ENCODE measurements at places on chromosomes 3 and 15.

- no peak for DNase-seq
Observed at GRCh38 chr3:9717563-9717962, 13.9 kb downstream of the CPNE9 start.

GRCh38 chr15:90650117-90650955 lies 66.8 kb upstream of the BLM start:
- no peak for DNase-seq

- no peak for DNase-seq
Observed at GRCh38 chr3:15634671-15635070, 33.1 kb downstream of the BTD start.

DNA sequence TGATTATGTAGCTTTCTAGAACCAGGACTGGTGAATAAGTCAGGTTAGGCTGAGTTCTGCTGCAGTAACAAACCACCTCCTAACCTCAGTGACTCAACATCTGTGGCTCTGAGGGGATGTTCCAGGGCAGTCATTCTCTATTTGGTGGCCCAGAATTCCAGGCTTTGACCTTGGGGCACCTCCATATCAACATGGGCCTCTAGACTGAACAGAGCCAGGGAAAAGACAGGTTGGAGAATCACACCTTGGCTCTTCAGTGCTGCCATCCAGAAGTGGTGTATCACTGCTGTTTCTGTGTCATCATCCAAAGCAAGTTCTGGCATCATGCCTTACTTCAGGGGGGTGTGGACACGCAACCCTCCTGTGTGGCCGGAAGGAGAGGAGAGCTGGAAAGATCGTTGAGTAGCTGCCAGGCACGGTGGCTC lies 15.3 kb downstream of the ZBTB47 start:
- DNase-seq, result no peak

DNA sequence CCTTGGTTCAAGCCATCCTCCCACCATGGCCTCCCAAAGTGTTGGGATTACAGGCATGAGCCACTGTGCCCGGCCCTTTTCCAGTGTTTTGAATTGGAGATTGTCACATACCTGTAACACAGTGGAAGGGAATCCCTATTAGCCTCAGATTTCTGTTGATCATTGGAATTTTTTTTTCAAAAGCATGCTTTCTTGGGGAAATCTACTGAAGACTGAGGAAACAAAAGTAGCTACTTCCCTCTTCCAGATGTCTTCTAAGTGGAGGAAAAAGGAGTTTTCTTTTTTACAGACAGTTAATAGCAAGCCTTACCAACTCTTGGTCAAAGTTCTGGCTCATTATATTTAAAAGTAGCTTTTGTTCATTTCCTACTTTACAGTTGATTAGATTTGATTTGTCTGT lies 33.7 kb downstream of the CHD2 start:
- DNase-seq, result no peak

DNA sequence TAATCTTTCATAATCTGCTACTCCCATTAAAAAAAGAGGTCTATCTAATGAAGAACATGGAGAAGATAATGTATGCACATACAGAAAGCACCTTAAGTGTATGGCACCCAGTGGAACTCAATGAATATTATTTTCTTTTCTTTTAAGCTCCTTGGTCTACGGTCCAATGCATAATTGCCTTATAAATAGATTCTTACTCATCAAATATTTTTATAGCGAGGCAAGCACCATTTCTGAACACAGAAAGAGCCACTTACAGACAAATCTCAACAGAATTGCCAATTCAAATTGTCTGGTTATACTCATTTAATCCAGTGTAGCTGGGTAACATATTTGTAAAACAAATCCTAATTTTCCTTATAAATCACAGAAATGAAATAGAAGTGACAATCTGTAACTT lies 6.3 kb downstream of the PDZRN3 start:
- DNase-seq, result no peak

DNA sequence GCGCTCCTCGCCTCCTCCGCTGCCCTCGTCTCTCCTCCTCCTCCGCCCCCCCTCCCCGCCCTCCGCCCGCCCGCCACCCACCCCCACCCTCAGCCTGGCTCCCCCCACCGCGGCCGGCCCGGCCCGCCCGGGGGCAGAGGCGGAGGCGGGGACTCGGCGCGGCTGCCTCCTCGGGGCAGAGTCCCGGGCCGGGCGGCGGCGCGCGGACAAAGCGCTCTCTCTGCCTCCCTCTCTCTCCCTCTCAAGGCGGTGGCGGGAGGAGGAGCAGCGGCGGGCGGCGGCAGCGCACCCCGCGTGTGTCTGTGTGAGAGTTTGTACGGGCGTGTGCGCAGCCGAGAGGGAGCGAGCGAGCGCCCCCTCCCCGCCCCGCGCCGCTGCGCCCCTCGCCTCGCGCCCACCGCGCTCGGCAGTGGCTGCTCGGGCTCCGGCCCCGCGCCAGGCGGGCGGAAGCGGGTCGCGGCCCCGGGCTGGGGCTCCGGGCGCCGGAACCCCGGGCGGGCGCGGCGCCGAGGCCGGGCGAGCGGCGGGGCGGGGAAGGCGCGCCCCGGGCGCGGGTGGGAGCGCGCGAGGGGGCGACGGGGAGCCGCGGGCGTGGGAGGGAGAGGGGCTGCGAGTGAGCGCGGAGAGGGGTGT lies at the start of gene IGF2BP2:
Gene IGF2BP2, minus strand, starts transcription at position 37 of the 633 bp plus-strand sequence. CDS start 82 bp downstream, outside the sequence.
- peak; percentile 23 for DNase-seq

- DNase-seq, result no peak
Observed at GRCh38 chr15:33161209-33161608, 33.3 kb downstream of the FMN1 start.

- no peak for DNase-seq
Observed at GRCh38 chr15:66630801-66631351, 65.1 kb upstream of the LCTL start.

DNA sequence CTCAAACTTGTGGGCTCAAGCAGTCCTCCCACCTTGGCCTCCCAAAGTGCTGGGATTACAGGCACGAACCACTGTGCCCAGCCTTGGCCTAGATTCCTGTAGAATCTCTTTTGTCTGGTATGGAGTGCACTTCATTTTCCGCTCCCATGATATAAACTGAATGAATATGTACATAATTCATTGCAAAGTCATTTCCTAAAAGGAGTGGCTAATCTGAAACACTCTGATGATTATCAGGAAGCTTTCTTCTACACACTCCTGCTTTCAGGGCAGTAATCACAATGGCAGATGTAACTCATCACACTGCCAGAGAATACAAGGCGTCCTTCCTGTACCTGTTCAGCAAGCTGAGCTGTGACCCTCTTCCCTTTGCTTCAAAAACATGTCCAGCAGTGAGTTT lies 28.6 kb downstream of the RLBP1 start:
- DNase-seq, result no peak

DNA sequence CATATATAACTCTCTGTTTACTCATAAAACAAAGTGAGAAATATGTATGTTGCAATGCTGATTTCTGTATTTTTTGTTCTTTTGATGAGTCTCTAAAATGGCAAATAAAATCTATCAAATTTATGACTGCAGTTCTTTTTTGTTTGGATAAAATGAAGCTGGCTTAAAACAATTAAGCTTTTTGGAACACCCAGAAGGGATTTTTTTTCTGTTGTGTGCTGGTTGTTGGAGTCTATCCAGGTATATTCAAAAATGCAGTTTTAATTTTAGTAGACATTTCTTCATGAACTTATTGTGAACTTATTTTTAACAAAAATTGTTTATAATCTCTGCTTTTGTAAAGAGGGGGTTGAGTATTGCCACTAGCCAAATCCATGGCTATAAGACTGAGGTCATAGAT lies 405.5 kb downstream of the RAP2B start:
- DNase-seq, result no peak

DNA sequence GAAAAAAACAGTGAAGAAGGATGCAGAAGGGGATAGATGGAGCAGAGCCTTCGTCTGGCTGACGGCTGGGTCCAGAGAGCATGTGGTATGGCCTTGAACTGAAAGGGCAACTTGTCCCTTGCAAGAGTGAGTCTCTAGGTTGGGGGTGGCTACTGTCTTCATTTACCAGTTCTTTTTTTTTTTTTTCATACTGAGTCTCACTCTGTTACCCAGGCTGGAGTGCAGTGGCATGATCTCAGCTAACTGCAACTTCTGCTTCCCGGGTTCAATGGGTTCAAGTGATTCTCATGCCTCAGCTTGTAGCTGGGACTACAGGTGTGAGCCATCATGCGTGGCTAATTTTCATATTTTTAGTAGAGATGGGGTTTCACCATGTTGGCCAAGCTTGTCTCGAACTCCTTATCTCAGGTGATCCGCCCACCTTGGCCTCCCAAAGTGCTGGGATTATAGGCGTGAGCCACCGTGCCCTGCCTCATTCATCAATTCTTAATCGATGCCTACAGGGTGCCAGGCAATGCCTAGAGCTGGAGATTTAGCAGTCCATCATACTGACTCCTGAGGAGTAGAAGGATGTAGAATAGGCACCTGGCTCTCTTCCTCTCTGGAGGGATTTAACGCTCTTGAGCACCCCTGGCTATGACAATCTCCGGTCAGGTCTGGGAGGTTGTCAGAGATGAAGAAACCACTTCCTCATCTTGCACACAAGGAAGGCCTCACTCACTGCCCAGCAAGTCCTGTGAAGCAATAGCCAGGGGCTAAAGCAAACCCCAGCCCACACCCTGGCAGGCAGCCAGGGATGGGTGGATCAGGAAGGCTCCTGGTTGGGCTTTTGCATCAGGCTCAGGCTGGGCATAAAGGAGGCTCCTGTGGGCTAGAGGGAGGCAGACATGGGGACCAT lies at the start of gene CAMP:
Gene CAMP, plus strand, starts transcription at position 880 of the 898 bp plus-strand sequence. Its CDS starts 17 bp downstream, at position 897.
- peak; percentile 68 for DNase-seq

- no peak for DNase-seq
Observed at GRCh38 chr3:23797491-23797890, 8.3 kb upstream of the UBE2E1 start.

- DNase-seq, result peak; percentile 34
Observed at GRCh38 chr15:92709110-92709790, 53.7 kb upstream of the FAM174B start.

DNA sequence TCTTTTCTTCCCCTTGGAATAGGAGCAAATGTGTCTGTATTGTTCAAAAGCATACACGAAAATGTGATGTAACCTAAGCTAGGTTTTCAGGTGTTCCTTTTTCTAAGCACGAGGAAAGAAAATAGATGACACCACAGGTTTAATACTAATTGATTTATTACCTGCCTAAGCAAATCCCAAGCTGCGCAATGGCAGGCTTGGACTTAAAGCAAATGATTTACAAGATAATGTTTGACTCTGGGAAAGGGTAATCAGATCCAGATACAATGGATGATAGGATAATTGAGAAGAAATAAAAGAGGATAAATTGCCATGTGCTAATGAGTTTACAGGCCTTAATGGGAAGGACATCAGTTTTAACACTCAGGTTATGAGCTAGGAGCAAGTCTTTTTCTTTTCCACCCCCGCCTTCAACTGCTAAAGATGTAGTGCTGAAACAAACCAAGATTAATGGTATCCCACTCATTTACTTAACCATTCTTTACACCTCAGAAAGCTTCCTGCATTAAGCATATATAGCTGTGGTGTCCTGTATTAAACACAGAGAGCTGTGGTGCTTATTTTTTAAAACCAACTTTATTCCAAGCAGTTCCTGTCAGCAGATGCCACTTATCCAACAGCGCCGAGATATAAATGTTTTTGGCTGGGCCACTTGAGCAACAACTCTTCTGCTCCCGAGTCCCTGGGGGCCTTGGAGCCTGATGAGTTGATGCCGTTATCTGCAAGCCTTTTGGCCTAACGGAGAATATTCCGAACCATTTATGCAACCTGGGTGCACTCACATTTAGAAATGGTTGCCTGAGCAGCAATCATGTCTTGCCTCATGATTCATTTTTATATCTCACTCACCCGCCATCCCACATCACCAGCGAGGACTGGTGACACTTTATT lies 205.5 kb downstream of the MECOM start:
- DNase-seq, result no peak

DNA sequence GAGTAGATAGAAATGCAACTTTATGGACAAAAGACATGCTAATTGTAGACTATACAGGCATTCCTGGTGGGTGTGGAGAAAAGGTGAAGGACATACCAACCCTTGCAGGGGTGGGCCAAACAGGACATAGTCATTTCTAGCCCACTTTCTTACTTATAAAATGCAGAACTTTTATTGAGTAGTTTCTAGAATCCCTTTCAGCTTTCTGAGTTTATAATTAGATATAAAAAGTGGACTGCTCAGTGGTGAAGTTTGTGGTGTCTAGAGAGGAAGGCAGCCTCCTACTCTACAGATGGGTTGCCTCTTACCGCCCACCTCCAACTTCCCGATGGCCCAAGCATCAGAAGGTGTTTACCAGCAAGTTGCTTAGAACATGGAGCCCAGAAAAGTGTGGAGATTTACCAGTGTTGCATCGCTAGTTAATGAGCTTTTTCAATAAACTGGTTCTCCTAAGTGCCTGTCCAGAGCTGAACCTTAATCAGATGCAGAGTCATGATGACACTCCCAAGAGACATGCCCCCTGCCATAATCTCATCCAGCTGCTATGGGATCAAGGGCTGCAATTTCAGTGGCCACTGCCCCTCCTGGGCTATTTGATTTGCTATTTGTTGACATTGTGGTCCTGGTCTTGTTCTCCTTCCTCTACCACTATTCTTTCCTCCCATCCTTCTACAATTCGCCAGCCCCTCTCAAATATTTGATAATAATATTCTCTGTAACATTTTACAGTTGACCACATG lies 77.5 kb upstream of the STRIT1 start:
- DNase-seq, result no peak

- no peak for DNase-seq
Observed at GRCh38 chr15:96220657-96221056, 109.8 kb upstream of the NR2F2 start.

- peak; percentile 2 for DNase-seq
Observed at GRCh38 chr3:52021489-52022268, 26.0 kb upstream of the RPL29 start.

DNA sequence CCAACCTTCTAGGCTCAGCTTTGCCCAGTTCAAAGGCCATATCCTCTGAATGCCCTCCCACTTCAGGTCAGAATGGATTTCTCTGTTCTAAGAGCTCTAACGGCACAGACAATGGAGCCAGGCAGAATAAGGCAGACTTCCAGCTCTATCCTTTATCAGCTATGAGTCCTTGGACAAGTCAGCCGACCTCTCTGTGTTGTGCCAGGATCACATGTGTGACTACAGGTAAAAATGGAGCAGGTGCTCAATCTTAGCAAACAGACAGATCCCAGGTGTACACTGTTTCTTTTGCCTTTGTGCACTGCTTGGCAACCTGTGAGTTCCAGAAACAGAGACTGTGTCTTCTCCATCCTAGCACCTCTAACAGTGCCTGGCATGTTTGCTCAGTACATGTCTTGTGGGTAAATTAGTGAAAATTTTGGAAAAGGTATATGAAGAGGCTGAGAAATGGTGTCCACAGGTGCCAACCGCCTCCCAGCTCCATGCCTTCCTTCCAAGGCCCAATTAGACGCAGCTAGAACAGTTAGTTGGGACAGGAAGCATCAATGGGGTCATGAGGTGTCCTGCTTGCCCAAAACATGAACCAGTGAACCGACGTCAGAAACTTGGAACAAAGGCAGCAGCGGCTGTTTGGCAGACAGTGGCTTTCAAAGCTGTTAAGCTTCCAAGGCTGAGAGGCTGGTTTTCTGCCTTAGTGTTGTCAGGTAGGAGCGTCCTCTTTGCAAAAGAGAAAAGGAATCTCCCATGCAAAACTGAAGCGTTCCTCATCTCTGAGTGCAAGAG lies 28.7 kb downstream of the TLE3 start:
- DNase-seq, result no peak

GRCh38 chr15:42152196-42152920 lies 4.1 kb downstream of the PLA2G4F start:
- no peak for DNase-seq

All from DMS79 treated with DMSO at 0.1 percent for 48 hours (cell line).